ENCODE measurements at places on chromosomes 12 and 14.

DNA sequence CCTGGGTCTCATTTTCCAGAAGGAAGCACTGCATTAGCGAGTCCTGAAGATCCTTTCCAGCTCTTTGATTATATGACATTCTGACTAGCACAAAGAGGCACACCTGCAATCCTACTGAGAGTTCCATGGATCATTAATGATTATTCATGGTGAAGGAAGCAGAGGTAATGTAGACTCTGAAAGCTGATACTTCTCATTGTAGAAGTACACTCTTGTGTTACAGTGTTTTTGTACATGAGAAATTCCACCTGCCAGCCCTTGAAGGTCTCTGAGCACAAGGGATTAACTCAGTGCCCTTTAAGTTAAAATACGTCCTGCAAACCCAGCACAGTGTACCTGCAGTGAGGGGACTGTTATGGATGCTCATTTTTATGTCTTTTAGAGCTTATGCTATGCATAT, 558.8 kb upstream of the FBXO33 start:
- DNase-seq: no peak

DNA sequence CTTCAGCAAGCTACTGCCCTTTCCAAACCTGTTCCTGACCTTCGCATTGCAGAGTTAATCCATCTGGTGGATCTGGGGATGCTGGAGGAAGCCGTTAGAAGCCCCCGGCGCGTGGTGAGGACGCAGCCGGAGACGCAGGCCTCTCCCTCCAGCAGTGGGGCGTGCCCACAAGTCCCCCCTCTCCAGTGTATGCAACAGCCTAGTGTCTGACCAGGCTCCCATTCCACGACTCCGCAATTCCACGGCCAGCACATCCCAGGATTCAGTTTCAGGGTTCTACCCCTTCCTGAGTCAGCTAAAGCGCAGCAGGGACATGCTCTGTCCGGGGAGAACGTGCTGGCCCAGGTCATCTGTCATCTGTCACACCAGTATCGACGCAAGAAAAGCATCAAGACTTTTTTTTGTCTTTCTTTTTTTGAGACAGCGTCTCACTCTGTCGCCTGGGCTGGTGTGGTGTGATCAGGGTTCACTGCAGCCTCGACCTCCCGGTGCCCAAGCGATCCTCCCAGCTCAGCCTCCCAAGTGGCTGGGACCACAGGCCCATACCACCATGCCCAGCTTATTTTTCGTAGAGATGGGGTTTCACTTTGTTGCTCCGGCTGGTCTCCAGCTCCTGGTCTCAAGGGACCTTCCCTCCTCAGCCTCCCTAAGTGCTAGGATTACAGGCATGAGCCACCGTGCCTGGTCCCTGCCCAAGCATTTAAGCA, 8.0 kb upstream of the DYNC1H1 start:
- no peak for DNase-seq

GRCh38 chr14:66610154-66610563, 102.2 kb downstream of the GPHN start:
- DNase-seq: no peak

GRCh38 chr12:12010277-12011039, 60.3 kb upstream of the BCL2L14 start:
- peak; percentile 84 for DNase-seq

DNA sequence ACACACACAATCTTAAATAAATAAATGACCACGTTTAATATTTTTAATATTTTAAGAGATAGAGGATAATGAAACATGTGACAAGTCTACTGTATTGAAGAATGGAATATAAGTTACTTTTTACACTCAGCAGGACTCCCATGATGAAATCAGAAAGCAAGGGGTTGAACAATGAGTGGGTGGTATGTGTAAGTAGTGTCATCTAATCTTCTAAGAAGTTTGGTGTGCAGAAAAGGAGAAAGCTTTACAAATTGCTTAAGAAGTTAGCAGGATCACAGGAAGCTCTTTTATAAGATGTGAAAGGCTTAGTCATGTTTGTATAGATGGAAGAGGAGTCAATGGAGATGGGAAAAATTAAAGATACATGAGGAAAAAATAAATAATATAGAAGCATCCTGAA, 47.8 kb downstream of the SLC15A5 start:
- no peak for DNase-seq

DNA sequence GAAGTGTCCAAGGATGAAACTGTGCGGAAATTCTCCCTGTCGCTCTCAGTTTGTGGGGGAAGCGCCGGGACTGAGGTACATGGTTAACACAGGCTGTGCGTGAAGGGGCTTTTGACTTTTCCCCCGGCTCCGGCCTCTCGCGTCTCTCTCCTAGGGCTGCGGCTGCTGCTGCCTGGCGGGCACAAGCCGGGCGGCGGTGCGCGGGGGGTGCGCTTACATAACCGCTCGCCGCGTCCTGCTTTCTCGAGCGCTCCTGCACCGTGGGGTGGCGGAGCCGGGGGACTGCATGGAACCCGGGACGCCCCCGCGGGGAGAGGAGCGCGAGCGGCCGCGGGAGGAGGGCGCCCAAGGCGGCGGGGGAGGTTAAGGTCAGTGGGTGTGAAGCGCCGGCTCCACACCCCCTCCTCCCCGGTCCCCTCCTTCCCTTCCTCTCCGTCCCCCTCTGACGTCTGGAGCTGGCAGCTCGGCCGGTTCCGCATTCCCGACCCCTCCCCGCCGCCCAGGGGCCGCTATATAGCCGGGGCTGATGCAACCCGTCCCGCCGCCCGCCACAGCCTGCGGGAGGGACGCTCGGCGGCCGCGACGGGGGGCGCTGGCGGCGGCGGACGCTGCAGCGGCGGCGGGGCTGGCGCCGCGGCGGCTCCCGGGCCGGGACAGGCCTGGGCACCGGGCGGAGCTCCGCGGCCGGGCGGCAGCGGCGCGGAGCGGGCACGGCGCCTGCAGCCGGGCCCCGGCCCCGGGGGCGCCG, at the start of gene JDP2:
TSS of gene JDP2 (plus strand) at position 541 of the 748 bp plus-strand sequence. CDS start 9,899 bp downstream, outside the sequence.
- DNase-seq: peak; percentile 77

GRCh38 chr14:65513671-65514070, 101.1 kb downstream of the FUT8 start:
- DNase-seq: no peak

GRCh38 chr12:117977373-117977772, 8.6 kb upstream of the KSR2 start:
- DNase-seq: no peak

GRCh38 chr14:81093651-81094050, 127.1 kb downstream of the GTF2A1 start:
- DNase-seq: no peak
